ENCODE measurements at places on chromosomes 6 and 20. TPM values are rescaled to one million over a fixed set of nuclear protein-coding genes. Genes with fewer than 3 reads are reported as not detected.

GRCh38 chr20:62685781-62686555 is 22.7 kb upstream of the NTSR1 start:
- no peak for DNase-seq

DNA sequence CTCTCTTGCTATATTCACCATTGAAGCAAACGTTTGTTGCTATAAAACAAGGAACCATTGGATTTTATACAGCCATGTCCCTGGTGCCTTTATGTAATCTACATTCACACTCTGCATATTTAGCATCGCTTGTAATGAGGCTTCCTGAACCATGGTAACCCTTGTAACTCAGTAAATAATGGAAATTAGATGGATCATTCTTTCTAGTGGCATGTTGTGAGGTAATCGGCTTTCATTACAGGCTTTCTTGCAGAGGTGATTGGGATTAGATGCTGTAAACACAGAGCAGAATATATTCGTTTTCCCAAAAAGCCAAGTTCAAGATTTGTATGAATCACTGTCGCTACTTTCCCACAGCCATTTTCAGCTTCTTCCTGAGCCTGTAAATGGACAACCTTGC is 36.1 kb downstream of the SMPDL3A start:
- DNase-seq = no peak

DNA sequence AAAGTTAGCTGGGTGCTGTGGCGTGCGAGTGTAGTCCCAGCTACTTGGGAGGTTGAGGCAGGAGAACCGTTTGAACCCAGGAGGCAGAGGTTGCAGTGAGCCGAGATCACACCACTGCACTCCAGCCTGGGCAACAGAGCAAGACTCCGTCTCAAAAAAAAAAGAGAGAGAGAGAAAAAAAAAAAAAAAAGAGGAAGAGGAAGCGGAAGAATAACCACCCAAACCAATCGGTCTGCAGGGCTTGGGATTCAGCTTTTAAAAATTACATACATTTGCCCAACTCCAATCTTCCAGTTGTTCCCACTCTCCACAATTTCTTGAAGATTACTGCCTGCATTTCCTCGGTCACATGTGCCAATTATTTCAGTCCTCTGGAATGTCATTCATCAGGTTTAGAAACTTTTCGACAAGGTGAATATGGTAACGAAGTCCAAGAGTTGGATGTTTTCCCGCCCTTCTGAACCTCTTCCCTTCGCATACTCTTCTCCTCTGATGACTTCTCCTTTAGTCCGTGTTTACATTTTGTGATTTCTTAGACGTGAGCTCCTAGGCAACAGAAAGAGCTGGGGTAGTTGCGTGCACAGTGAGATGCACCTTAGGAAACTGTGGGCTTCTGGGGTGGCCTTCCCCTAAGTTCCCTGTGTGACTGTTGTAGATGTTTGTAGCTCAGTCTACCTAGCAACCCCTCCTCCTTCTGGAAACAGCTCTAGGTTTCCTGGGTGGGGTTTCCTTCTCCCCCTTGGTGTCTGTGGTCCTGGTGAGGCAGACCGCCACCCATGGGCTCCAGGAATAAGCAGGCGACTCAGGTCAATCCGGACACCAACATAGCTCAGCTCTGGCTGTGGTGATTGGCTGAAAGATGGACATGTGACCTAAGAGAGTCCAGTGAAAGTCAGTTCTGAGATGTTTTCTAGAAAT is 63.0 kb upstream of the NCOA3 start:
- no peak for DNase-seq

GRCh38 chr6:37614491-37614890 is 83.2 kb downstream of the MDGA1 start:
- no peak for DNase-seq

RAB32 gene
- 88.6 TPM for total RNA-seq

Data from SJSA1 (cell line).